ENCODE measurements at places on chromosomes 12 and 14.

- peak; percentile 21 for DNase-seq
Observed at GRCh38 chr12:79927772-79928474, 7.0 kb downstream of the PPP1R12A start.

DNA sequence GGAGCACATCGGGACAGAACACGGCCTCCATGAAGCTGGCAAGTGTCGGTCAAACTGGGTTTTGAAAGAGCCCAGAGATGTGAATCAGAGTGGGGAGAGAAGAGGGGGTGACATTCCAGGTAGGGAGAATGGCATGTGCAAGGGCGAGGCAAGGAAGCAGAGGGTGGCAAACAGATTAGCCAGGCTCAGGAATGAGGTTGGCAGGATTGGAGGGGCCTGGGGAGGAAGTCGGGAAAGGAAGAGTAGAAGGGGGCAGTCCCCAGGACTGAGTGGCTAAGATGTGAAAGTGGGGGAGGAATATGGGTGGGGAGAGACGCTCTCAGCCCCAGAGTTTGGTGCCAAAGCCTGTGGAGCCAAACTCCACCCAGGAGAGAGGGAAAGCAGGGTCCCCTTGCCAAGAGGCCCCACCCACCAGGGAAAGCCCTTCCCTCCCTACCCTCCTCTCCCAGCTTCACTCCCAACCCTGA lies 5.5 kb upstream of the HDAC7 start:
- DNase-seq: no peak

GRCh38 chr12:104664351-104664750 lies 207.6 kb downstream of the CHST11 start:
- DNase-seq: no peak

GRCh38 chr12:53325511-53326061 lies 4.2 kb upstream of the AAAS start:
- DNase-seq: peak; percentile 6

DNA sequence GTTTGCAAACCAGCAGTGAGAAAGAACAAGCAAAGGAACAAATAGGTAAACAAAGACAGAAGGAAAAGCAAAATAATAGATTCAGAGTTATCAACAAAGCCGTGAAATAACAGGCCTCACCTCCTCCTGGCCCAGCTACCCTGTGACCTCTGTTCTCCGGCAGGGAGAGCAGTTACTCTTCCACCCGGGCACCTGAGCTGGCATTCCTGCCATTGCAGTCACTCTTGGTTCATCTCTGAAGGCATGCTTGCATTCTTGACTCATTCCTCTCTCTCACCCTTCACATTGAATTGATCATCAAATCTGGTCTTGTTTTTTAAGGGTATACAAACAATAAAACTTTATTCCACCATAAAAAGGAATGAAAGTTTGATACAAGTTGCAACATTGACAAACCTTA lies 95.1 kb downstream of the TTC8 start:
- no peak for DNase-seq

- DNase-seq: no peak
Observed at GRCh38 chr12:39805651-39806050, 186.0 kb upstream of the ABCD2 start.
